ENCODE measurements at places on chromosomes 5 and 9. TPM values are rescaled to one million over a fixed set of nuclear protein-coding genes. Genes with fewer than 3 reads are reported as not detected.
A peak's percentile ranks its signal among the peaks of the same experiment; 100 is the strongest.

DNA sequence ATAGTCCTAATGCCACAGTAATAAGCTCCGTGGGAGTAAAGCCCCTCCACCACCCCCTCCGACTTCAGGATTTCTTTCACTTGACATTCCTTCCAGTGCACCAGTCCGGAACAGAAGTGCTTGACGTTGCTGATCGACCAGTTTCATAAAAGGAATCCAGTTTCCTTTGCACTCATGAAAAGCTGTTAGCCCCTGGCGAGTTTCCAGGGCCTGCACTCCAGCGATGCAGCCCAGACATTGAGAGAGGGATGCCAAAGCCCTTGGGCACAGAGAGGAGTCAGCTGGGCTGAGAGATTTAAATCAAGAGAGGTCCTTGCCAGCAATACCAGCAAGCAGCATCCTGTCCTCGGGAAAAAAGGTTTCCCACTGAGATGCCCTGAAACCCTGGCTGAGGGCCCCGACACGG, 170.1 kb downstream of the GABBR2 start:
- DNase-seq: no peak

DNA sequence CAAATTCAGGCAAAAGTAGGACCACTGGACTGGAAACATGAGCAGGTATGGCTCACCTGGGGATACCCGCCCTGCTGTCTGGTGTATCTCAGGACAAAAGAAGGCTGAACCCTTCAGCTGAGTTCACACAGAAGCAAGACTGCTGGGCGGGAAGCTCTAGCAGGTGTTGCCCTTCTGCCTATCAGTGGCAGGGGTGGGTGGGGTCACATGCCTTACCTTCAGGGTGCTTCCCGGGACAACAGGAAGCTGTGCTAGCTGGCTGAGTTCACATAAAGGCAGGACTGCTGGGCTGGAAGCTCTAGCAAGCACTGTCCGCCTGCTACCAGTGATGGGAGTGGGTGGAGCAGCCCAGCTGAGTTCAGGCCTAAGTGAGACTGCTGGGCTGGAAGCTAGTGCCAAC, 498.8 kb upstream of the ZNF608 start:
- DNase-seq: no peak

DNA sequence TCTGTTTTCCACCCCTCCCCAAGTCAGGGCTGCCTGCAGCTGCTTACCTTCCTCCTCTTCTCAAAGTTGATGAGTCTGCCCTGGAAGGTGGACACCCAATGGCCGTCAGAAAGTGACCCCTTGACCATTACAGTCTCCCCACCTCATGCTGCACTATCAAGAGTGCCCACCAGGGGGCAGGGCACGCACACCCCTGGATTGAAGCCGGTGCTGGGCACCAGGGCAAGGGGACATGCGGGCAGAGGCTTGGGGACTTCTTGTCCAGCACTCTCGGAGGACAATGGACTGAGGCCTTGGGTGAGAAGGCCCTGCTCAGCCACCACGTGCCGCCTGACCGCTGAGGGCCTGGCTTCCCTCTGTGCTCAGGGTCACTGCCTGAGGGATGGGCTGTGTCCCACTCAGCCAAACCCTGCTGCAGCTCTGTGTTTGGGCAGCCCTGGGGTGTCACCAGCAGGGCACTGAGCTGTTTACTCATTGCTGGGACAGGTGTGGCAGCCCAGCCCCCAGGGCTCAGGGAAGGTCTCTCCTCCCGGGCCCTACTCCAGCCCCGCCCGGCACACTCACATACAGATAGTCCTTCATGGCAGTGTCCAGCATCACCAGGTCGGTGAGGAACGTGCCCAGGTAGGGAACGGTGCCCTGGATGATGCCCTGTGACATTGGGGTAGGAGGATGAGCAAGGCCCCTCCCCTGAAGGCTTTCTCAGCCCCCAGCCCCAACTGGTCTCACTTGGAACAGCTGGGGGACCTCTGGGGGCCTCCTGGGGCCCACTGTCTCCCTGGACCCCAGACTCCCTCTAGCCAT, 17.7 kb downstream of the RALGDS start:
- DNase-seq: peak; percentile 87

GRCh38 chr5:109062664-109063063, 315.0 kb downstream of the FER start:
- DNase-seq: no peak

GRCh38 chr5:178247481-178248456, 15.2 kb upstream of the PHYKPL start:
- no peak for DNase-seq

DNA sequence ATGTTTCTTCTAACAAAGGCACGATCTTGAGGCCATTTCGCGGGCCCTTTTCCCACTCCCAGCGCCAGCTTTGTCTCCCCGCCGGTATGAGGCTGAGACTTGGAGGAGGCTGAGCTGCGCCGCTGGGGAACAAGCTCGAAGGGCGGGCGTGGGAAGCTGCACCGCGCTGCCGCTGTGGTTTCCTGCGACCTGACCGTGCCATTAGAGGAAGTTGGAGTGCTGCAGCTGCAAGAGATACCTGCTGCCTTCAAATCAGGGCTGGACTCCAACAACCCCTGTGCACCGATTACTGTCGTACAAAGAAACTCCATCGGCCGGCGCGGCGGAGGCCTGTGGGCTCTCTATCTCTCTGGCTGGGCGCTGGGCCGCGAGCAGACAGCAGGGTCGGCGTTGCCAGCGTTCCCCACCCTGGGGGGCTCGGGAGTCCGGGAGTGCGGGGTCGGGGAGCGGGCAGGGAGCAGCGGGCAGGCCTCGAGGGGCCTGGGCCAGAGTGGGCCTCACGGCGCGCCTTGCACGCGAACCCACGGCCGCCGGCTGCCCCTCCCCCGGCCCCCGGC, 1.3 kb upstream of the ERBIN start:
- DNase-seq: peak; percentile 75

- DNase-seq: no peak
Observed at GRCh38 chr5:172776235-172776594, 5.2 kb upstream of the DUSP1 start.

DNA sequence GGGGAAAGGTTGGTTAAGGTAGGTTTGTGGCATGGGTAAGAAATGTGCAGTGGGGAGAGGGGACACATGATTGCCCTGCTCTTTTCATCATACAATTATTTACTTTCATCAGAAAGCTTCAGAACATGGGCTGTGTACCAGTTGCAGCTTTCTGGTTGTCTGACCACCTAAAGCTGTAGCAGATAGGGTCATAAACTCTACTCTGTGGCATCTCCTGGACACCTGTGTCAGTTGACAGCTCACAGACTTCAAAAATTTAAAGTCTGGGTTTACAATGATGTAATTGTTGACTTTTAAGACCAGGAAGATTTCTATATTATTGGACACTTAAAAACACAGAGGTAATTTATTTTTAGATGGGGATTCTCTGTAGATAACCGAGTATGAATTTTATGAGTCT, 222.7 kb upstream of the PRR16 start:
- no peak for DNase-seq

- DNase-seq: no peak
Observed at GRCh38 chr5:54390015-54390414, 65.5 kb upstream of the HSPB3 start.

DNA sequence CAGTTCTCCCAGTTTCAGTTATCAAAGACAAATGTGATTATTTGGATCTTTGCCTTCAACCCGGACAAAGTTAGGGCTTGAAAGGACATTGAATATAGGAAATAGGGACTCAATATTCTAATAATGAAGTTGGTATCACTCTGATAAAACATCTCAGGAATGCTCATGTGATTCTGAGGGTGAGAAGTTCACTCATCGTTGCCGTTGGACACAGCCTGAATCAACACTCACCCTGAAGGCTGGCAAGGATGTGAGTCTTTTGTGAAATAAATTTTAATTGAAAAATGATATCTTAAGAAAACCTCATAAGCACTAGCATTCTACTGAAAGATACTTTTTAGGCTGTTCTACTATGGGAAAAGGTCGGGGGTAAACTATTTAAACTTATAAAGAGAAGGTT, 44.8 kb upstream of the C9orf72 start:
- DNase-seq: no peak

- DNase-seq: no peak
Observed at GRCh38 chr5:172573120-172573882, 67.8 kb upstream of the NEURL1B start.

DNA sequence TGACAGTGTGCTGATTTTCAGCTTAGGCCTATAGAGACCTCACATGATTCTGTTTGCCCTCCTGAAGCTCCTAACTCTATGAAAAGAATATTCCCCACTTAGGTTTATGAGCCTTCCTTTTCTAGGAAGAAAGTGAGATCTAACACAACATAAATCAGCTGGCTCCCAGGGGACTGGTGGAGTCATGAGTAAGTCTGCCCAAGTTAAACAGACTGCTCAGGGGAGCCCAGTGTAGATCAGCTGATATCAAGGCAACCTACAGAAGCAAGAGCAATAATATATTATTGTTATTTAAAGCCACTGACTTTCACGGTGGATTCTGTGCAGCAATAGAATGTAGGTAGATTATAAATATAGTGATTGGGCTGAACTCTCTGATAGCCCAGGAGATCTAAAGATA, 1978.6 kb upstream of the CDH6 start:
- no peak for DNase-seq

The ASPN gene
- 7.0 TPM for polyA plus RNA-seq

The ADRA1B gene
- 1.3 TPM for polyA plus RNA-seq

The STKLD1 gene
- 1.3 TPM for polyA plus RNA-seq

The SUSD3 gene
- 0.16 TPM for polyA plus RNA-seq
